ENCODE measurements at places on chromosomes 1 and 21. TPM values are rescaled to one million over a fixed set of nuclear protein-coding genes. Genes with fewer than 3 reads are reported as not detected.

Gene PODN
- polyA plus RNA-seq = 54.5 TPM

Gene AMY1A
- not detected for polyA plus RNA-seq

DNA sequence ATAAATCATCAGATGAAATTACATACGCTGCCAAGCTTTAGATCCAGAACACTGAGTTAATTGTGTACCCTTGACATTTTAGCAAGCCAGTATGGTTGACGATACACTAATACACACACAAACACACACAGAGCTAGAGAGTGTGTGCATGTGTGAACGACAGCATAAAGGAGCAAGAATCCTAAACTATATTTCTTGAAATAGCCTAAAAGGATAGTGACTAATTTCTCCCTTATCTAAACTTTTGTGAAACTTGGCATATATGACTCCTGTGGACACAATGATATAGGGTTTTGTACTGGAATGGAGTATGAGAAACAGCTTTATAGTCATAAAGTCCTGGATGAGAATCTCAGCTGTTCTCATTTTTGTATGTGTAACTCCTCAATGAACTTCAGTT, 65.1 kb upstream of the DMRTA2 start:
- DNase-seq = no peak

- DNase-seq = no peak
Measured at GRCh38 chr1:93537396-93537795, 89.5 kb downstream of the FNBP1L start.

DNA sequence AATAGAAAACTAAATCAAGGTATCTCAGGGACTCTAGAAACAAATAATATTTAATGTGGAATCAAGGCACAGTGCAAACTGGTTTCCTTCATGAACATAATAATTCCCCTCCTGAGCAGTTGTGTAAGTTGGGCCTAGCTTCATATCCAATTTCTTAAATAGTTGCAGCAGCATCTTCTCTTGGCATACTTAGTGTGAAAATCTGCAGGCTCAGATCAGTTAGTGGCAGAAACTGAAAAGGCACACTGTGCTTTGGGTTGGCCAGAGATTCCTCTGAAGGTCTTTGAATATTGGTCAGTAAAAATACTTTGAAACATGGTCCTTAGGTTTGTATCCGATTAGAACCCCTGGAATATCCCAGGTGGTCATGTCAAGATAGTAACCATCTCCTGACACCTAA, 52.5 kb downstream of the CHRM3 start:
- DNase-seq = no peak

GRCh38 chr1:205680073-205680851, at the start of gene SLC45A3:
Gene SLC45A3 (minus strand): TSS chr1:205680509. CDS start chr1:205664656, 15,853 bp downstream.
- no peak for DNase-seq

- DNase-seq = no peak
Measured at GRCh38 chr1:89041119-89041641, 18.5 kb upstream of the GBP3 start.

GRCh38 chr1:182768963-182769362, 20.6 kb upstream of the NPL start:
- DNase-seq = no peak

DNA sequence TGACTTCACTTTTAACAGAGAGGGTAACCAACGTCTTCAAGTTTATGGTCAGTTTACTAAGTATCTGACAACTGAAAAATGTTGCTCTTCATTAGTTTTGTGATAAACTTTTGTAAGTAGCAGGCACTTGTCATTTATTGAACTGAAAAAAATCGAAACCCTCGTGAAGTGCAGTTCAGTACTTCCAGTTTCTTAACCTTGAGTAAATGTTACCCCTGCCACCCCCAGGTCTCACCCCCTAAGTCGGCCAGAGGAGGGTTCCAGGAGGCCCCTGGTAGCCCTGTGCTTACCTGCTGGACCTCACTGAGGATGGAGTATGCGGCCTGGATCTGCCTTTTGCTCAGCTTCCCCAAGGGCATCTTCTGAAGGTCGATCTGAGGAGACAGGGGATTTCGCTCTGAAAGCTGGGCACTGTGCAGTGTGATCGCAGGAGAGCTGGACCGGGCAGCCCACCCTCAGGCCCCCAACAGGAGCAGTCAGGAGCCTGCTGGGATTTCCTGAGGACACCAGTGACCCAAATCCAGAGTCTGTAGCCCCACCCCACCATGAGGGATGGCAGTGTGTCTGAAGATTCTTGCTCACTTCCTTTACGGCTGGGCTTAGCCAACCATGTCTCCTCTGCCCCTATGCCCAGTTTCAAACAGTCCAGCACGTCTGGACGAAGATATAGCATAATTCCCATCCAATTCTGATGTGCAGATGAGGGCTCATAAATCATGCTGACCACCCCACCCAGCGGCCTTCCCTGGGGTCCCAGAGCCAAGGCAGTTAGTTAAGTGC, 37.6 kb downstream of the PARP1 start:
- DNase-seq = no peak

DNA sequence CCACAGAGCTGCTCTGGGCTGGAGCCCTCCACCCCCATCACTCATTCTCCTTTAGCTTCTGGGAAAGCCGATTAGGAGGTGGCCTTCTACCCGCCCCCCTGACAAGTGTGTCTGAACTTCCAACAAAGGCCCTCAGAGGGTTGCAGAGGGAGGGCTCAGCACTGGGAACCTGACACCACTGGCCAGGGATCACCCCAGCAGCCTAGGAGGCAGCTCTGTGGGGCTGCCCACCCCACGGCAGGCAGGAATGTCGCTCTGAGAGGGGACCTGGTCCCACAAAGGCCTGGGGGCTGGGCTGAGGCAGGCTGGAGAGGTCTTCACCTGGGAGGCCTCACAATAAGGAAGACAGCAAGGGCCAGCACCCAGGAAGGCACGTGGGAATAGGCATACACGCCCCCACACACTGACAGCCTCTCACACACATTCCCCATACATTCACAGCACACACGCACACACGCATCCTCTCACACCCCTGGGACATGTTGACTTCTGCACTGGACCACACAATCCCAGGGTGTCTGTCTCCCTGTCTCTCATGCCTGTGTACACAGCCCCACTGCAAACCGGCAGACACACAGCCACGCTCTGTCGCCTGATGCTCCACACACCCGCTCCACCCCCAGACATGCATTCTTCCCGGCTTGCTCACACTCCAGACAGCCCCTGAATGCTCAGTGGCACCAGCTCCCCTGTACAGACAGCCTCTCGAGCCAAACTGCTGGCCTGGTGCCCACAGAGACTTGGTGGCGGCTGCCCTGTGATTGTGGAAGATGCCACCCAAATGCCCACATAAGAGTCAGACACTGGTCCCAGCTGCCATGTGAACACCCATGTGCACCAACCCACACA, 30.7 kb downstream of the DMBX1 start:
- peak; percentile 31 for DNase-seq

DNA sequence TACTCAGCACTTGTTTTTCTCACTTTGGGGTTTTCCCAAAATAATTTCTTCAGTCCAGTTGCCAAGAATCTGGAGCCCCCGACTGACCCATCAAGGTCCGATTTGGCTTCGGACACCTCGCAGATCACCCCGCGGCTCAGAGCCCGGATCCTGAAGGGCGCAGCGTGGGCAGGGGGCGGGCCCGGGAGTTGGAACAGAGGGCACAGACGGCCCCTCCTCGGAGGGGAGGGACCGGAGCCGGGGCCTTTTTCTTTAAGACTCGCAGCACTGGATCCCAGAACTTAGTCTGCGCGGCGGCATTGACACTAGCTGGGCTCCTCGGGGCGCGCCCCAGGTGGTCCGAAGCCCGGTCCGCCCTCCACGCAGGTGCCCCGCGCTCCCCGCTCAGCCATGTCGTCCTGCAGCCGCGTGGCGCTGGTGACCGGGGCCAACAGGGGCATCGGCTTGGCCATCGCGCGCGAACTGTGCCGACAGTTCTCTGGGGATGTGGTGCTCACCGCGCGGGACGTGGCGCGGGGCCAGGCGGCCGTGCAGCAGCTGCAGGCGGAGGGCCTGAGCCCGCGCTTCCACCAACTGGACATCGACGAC, at the start of gene CBR3:
Gene CBR3 (plus strand): TSS at position 277 of the 588 bp plus-strand sequence. CDS start 114 bp downstream, at position 391.
- DNase-seq = peak; percentile 19

DNA sequence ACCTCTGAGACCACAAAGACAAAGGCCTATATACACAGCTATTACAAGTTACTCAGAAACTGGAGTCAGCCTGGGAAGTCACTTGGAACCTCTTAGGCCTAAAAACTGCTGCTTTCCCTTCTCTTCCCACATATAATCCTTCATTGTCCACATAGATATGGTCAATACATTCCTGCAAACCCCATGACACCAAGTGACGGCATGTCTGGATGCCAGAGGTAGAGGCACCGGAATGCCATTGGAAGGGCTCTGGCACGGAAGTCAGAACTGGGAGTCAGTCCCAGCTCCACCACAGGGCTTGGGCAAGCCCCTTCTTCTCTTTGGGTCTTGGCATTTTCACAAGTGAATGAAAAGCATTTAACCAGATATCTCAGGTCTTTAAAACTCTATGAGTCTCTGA, 204.7 kb downstream of the MATN1 start:
- DNase-seq = no peak

Gene LENEP
- polyA plus RNA-seq = not detected

Gene ZSWIM5
- 0.07 TPM for polyA plus RNA-seq

DNA sequence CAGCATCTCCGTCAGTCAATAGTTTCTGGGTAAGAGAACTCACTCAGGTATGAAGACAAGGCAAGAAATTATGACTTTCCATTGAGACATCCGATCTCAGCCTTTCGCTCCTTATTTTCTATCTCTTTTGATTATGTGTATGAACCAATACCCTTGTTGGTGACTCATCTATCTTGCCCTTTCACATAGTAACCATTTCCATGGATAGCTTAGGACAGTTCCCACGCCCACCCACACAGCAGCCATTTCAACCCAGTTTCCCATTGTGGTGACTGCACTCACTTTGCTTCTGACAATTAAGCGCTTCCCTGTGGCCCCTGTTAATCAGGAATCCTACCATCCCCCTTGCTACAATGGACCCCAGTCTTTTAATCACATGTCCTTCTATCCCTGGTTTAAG, 210.6 kb upstream of the ADGRL2 start:
- no peak for DNase-seq

GRCh38 chr1:179800481-179800880, 57.4 kb downstream of the FAM163A start:
- DNase-seq = no peak

GRCh38 chr1:203197625-203198024, 11.1 kb upstream of the CHI3L1 start:
- DNase-seq = no peak

Gene PTPN22
- 0.06 TPM for polyA plus RNA-seq

DNA sequence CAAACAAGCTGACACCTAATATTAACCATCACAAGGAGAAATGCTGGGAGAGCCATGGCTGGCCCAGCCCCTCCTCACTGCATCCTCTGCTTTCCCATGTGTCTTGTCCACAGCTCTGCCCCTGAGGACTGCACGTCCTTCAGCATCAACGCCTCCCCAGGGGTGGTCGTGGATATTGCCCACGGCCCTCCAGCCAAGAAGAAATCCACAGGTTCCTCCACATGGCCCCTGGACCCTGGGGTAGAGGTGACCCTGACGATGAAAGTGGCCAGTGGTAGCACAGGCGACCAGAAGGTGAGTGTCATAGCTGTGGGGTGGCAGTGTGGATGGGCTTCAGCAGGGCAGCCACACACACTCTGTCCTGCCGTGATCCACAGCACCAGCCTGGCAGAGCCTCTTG, 22.9 kb downstream of the PADI4 start:
- DNase-seq = no peak

Gene LRRC3
- polyA plus RNA-seq = 0.59 TPM

- no peak for DNase-seq
Measured at GRCh38 chr1:117301901-117302300, 65.3 kb upstream of the MAN1A2 start.

- no peak for DNase-seq
Measured at GRCh38 chr1:109476825-109477224, 6.9 kb upstream of the ATXN7L2 start.

DNA sequence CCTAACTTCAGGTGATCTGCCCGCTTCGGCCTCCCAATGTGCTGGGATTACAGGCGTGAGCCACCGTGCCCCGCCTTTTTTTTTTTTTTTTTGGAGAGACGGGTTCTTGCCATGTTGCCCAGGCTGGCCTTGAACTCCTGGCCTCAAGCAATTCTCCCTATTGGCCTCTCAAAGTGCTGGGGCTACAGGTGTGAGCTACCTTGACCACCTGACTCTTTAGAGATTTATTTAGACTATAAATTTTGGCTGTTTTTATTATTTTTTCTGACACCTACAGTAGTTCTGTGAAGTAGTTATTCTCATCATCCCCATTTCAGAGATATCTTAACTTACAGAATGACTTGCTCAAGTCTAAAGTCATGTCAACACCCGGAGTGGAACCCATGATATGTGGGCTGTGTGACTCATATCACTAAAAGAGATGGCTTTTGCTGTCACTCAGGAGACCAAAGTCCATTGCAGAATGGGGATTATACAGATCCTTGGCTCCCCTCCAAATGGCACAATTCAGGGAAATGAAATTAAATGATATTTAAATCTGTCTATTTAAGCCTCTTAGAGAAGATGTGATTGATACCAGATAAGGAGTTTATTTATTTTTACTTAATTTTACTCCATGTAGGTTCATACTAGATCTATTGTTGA, 93.2 kb downstream of the CTH start:
- no peak for DNase-seq

All from BJ (cell line).